ENCODE measurements at places on chromosomes 1 and 21.

DNA sequence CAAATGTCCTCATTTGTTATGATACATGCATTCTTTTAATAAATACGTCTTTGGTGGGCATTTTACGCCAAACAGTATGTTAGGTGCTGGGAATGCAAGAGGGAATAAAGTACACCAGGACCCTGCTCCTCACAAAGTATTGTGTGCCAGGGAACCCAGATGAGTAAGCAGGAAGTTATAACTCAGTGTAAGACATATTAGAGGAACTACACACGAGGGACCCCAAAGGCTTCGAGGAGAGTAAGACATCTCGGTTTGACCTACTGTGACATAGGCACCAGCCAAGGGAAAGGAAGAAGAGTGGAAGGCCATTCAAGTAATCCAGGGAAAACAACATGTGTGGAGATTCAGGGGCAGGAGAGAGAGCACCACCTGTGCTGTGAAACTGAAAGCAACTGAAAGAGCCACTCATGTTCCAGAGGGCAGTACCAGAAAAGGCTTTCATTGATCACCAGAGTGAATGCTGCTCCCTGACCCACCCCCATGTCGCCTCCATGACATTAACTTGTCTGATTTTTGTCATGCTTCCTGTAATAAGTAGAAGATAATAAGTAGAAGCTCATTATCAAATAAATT lies 542.5 kb upstream of the PKN2 start:
- DNase-seq: no peak

GRCh38 chr1:180515857-180516388 lies 13.5 kb upstream of the ACBD6 start:
- peak; percentile 45 for DNase-seq

DNA sequence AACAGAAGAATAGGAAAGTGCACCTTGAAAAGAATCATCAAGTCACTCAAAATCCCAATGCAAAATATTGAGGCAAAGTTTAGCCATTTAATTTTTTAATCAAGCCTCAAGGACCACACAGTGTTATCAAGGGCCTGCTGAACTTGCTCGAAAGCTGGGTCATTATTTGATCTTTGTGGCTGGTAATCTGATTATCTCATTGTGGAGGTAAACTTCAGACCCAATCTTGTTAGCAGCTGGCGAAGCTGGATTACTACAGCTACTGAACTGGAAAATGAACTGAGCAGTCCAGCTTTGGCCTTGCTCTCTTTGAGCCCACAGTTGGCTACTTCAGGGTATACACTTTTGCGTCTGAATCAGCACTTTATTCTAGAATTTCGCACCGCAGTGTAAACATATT lies 94.4 kb downstream of the BARHL2 start:
- no peak for DNase-seq

DNA sequence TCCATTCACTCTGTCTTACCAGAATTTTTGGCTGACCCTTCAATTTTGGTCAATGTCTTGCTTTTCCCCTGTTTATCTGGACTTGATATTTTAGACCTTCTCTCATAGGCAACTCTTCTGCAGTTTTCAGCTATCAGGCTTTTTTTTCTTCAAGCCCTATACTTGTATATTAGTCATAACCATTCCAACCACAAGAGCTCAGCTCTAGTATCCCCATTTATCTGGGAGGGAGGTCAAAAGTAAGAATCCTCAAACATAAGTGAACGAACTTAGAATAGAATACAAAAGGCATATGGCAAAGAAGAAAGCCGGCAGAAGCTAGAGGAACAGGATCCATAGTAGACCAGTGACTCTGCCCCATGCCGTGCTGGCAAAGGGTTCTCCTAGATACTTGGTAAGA lies 45.9 kb upstream of the TNFSF4 start:
- DNase-seq: no peak
